Ascending aorta (tissue), 2 donors: ENCODE measurements at places on chromosomes 16 and 17. TPM values are rescaled to one million over a fixed set of nuclear protein-coding genes. Genes with fewer than 3 reads are reported as not detected.

DNA sequence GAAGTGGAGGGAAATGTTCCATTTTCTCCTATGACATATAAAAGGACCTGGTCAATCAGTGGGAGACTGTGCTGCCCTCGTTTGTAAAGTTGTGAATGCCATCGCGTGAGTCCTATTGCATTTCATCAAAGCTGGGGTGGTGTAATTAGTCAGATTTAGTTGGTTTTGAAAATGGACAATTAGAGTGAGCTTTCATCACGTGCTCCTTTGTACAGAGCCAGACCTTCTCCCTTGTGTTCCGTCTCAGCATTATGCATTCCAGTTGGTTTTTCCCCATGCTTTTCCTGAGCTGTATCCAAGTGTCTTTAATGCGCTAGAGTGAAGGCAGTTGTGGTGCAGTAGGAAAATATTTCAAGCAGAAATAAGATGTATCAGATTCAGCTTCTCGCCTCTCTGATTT lies 10.4 kb downstream of the SEC14L1 start:
- DNase-seq = no peak

DNA sequence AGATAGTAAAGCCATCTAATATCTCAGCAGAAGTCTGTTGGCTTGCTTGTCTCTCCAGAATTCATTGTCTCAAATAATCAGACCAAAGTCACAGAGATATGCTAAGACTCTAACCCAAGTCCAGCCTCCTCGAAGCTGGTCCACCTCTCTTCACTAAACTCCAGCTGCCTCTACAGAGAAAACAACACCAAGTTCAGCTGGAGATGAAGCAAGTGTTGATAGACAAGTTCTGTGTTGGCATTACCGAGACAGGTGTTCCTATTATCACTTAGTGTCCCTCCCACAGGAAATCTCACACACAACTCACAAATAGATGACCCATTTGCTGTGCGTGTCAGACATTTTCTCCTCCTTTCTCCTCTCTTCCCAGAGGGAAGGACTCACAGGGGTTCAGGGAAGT lies 164.4 kb upstream of the ANKFN1 start:
- DNase-seq = no peak

- peak; percentile 67 for DNase-seq
These were observed 120.9 kb downstream of the MRM1 start for GRCh38 chr17:36722121-36722902.

- DNase-seq = no peak
These were observed 12.3 kb upstream of the TFAP4 start for GRCh38 chr16:4285167-4285566.

GRCh38 chr16:54935266-54935968 lies 4.8 kb downstream of the IRX5 start:
- DNase-seq = no peak

DNA sequence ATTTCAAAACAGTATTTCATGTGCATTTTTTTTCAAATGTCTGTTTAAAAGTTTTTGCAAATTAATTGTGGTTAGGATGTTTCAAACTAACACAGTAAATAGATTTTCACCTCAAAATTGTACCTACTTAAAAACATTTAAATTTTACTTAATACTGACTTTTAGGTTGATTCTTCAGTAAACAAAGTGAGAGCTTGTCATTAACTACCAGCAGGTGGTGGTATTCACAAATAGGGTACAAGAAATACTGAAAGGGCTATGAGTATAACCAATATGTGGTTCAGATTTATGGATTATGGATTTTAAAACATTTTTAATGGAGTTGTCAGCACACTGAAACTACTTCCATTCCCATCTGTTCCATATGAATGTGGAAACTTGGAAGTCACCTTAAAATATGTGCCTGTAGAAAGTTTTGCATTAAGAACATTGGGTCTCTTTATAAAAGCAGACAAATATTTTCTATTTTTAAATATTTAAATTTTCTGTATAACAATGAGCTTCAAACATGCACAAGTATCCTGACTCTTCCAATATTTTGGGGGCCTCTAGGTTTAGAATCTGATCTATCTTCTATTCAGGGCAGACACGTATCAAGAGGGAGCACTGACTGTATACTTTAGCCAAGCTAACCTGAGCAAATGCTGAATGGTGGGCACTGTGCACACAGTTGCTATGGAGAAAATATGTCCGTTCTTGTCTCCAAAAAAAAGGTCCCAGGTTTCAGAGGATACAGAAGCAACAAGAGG lies 155.6 kb downstream of the SNX11 start:
- no peak for DNase-seq

Gene TMEM92
- total RNA-seq = not detected

Gene NPIPA7
- not detected for total RNA-seq

Gene OTOA
- not detected for total RNA-seq

Gene RHBDL3
- not detected for total RNA-seq
